ENCODE measurements at places on chromosomes 6 and 20.
A peak's percentile ranks its signal among the peaks of the same experiment; 100 is the strongest.

DNA sequence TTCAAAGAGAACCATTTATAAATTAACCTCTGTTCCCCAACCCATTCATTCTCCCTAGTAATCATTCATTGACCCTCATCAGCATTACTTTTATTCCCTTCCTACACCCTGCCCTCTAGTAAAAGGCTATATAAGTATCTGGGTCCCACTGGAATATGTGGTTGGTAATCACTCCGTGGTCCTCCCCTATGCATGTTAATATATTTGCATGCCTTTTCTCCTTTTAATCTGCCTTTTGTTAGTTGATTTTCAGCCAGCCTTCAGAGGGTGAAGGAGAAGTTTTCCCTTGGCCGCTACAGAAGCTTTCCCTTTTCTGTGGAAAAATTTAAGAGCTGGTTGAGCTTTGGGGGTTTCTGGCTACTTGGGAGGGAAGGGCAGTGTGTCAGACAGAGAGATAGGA, 585.6 kb downstream of the UTRN start:
- DNase-seq, result no peak

GRCh38 chr20:35398660-35399144, 13.1 kb downstream of the UQCC1 start:
- no peak for DNase-seq

DNA sequence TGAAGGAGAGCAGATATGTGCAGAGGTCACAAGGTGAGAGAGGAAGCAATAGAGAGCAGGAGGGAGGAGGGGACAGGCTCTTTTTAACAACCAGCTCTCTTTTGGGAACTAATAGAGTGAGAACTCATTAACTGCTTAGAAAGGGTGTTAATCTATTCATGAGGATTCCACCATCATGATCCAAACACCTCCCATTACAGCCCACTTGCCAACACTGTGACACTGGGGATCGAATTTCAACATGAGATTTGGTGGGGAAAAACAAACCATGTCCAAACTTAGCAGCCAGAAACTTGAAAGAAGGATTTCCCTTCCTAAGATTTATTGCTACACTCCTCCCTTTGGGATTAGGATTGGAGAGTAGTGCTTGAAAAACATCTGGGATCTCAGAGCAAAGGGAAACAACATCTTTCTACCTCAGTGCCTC, 135.5 kb upstream of the PLCB4 start:
- no peak for DNase-seq

GRCh38 chr6:166936079-166936787, 20.1 kb downstream of the RNASET2 start:
- peak; percentile 36 for DNase-seq

DNA sequence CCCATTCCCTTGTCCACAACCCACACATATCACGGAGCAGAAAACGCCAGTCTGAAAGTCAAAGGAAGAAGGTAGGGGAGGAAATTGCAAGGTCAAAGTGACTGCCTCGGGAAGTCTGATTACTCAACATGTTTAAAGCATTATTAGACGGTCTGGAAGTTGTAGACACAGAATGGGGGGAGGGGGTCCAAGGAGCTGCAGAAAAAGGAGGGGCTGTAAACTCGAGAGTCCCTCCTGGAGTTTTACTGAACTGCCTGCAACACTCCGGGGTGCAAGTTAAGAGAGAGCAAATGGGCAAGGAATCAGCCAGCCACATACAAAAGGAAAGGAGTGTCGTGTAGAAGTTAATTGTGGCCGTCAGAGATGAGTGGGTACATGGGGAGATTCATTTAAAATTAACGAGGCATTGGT, 417.7 kb upstream of the JARID2 start:
- DNase-seq, result no peak
